ENCODE measurements at places on chromosomes 13 and 19.

- no peak for DNase-seq
Measured at GRCh38 chr19:10742476-10742875, 24.6 kb downstream of the DNM2 start.

- DNase-seq, result no peak
Measured at GRCh38 chr19:15897026-15897737, 692 bp downstream of the CYP4F2 start.

GRCh38 chr19:455851-456546 lies 4.8 kb downstream of the SHC2 start:
- DNase-seq, result no peak

GRCh38 chr19:57558525-57558924 lies 1.1 kb downstream of the ZNF550 start:
- DNase-seq, result no peak

DNA sequence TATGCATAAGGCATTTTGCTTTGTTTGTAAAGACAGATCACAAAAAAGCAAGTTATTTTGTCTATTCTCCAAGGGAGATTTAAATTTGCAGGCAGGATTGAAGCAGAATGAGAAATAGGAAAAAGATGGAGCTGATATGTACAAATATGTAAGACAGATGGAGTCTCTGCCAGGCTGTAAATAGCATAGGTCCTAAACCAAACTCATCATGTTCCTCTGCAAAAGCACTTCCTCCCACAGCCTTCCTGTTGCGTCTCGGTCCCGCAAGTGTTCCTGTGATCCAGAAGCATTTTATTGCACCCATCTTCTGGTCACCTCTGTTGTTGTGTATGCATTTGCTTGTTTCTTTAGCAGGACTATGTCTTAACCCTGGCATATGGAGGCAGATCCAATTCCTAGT lies 95.7 kb upstream of the CLDN10 start:
- no peak for DNase-seq

GRCh38 chr19:11286312-11286974 lies 9.5 kb upstream of the TSPAN16 start:
- no peak for DNase-seq

DNA sequence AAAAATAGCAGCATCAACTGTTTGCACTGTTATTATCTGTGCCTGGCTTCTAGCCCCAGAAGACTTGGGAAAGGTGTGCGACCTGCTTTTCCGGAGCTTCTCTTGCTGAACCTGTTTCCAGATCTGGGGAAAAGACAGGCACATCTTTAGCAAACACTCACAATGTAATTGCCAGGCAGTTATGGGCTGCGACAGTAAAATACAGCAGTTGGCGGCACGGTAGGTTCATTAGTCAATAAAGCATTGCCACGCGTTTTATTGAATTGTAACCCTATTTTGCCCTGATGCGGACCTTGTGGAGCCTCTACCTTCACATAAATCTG lies 223.7 kb upstream of the TSHZ3 start:
- no peak for DNase-seq

DNA sequence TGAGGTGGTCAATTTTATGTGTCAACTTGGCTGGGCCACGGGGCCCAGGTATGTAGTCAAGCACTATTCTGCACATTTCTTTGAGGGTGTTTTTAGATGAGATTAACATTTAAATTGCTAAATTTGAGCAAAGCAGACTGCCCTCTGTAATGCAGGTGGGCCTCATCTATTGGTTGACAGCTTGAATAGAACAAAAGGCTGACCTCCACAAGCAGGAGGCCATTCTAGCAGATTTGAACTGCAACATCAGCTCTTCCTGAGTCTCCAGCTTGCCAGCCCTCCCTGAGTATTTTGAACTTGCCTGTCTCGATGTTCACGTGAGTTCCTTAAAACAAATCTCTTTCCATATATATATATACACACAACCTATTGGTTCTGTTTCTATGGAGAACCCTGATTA lies 134.8 kb downstream of the DCLK1 start:
- no peak for DNase-seq

GRCh38 chr13:111548301-111548700 lies 227.9 kb downstream of the TEX29 start:
- DNase-seq, result no peak

DNA sequence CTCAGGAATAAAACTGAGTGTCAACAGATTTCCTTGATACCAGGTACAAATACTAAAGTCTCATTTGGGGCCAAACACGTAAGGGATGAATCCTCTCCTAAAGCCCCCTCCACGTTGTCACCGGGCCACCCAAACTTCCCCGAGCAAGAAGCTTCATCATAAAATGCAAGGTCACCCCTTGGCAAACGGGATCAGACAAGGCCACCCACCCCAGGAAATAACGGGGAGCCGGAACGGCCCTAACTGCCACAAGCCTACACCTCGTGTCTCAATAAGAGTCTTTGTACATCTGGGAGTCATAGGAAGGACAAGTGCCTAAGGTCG lies 717 bp downstream of the EEF2 start:
- no peak for DNase-seq

GRCh38 chr13:51928231-51928630 lies 66.5 kb downstream of the CCDC70 start:
- DNase-seq, result no peak

DNA sequence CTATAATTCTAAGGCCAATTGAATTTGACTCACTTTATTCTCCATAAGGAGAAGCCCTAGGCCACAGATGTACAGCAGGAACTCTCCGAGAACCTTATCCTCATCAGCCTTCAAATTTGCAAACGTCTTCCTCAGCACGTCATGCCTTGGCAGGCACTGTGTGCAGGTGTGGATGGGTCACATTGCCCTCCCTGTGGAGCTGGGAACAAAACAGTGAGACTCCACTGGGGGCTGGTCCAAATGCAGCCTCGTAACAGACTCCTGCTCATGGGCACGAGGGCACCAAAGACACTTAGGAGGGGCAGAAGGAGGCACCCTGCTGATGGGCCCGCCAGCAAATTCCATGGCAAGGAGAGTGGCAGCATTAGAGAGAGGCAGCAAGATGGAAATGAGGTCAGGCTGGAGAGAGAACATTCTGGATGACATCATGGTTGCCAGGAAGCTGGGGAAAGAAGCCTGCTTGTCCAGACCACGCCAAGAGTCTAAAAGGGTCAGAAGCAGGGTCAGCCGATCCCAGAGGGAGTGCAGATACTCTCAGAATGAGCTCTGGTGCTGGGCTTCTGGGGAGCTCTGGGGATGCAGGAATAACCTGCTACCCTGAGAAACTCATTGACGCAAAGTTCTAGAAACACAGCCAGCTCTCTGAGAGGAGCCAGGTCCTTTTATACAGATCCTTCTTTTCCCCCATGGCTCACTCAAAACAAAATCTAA lies 242.2 kb downstream of the B3GLCT start:
- DNase-seq, result no peak

DNA sequence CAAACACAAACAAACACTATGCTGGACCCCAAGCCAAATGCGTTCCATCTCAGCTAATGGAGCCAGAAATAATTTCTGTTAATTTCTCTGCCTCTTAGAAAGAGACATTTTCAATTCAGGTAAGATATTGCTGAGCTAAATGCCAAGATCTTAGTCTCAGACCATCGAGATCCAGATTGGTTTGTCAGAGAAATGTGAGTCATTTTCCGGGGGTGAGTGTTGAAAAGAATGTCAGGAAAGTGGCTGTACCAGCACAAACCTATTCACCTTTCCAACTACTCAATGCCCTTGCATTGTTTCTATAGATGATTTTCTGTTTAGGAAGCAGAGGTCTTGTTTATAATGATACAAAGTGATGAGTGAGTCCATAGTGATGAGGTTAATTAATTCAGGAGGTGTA lies 266.8 kb upstream of the TSHZ3 start:
- DNase-seq, result no peak

DNA sequence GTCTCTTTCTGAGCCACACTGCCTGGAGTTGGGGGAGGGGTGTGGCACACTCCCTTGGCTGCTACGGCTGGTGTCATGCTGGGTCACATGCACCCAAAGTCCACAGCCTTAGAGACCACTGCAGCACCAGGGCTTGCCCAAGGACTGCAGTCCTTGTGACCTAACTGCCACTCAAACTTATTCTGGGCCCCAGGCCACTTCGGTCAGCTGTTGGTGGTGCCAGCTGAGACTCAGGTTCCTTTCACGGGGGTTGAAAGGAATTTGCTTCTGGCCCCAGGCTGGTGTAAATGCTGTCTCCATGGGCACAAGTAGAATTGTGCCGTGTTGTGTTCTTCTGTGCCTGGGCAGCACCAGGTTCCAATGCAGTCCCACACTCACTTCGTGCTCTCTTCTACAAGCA lies 9.5 kb upstream of the VN1R1 start:
- DNase-seq, result no peak

DNA sequence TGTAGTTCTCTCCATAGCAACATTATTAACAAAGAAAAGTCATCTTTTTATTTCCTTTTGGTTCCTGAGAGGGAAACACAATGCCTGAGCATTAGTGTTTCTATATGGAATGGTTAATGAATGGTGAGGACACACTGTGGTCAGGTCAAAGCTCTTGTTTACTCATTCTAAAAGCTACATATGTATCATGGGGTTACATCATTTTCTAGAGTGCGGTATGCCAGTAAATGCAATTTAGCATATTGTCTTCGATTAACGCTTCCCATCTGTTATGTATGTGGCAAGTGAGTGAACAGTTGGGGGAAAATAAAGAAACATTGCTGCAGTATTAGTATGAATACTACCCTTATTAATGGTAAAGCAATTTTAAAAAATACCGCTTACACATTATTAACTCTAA lies 1152.2 kb upstream of the SPRY2 start:
- no peak for DNase-seq

DNA sequence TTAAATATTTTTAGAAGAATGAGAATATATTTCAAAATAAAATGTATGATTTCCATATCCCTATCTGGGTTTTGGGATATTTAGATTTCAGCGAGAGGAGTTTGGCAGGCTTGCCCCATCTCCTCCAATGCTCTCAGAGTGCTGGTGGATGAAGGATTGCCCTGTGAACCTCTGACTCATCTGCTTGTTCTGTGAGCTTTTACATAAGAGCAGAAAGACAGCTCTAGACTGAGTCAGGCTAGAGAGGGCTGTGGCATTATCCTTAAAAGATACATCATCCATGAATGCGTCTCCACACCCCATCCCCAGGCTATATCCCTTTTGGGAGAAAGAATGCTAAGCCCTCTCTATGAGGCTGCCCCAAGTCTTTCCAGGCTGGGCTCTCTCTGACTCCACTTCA lies 190.6 kb downstream of the TUBA3C start:
- DNase-seq, result no peak

DNA sequence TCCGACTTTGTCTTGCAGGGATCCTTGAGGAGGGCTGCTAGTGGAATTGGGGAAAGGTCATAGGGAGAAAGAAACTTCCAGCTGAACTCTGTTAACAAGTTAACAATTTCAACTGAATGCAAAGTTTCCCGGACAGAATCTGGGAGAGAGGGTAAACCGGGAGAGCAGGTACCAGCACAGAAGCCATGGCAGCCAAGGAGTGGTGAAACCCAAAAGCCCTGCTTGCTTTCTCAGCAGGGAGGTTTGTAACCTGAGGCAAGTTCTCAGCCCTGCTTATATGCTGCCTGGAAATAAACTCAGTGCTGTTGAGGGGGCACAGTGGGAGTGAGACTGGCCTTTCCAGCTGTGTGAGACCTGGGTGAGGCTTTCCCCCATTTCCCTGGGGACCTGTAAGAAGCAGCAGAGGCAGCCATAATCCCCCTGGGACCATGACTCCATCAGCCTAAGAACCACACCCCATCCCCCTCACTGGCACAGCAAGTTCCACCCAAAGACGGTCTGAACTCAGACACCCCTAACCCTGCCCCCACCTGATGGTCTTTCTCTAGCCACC lies 84.0 kb downstream of the SUCLA2 start:
- DNase-seq, result no peak

Measured in left renal cortex interstitium (tissue), 4 donors.